HEK293T (cell line): ENCODE measurements at places on chromosomes 7 and 10.

DNA sequence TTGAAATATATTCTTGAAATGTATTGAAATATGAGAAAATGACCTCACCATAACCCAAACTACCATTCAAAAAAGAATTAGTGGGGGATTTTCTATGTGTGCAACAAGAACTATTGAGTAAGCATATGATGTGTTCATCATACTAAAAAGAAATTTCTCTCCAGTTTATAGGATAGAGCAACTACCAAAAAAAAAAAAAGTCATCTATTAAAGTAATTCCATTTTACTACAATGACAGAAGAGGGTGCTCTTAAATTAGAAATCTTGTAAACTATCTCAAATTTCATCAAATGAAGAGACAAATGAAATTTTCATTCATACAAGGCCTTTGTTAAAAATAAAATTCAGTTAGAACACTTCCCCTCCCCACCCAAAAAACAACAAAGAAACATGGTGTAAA lies 195.4 kb upstream of the PLXDC2 start:
- no peak for DNase-seq

DNA sequence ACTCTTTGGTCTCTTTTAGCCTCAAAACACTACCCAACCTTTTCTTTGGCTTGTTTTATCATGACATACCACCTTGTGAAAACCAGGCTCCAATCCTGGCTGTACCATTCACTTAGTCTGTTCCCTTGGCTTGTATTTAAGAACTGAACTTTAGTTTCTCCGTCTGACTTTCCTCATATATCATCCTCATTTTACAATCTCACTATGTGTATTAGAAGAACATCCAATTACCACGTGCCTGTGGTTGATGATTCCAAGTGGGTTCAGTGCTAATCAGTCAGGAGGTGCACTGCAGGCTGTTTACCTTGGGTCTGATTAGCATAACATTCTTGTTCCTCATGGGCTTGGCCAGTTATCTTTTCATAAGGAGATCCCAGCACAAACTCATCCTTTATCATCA lies 144.8 kb upstream of the KLF14 start:
- no peak for DNase-seq

GRCh38 chr10:97922022-97922758 lies 72.5 kb downstream of the GOLGA7B start:
- no peak for DNase-seq

DNA sequence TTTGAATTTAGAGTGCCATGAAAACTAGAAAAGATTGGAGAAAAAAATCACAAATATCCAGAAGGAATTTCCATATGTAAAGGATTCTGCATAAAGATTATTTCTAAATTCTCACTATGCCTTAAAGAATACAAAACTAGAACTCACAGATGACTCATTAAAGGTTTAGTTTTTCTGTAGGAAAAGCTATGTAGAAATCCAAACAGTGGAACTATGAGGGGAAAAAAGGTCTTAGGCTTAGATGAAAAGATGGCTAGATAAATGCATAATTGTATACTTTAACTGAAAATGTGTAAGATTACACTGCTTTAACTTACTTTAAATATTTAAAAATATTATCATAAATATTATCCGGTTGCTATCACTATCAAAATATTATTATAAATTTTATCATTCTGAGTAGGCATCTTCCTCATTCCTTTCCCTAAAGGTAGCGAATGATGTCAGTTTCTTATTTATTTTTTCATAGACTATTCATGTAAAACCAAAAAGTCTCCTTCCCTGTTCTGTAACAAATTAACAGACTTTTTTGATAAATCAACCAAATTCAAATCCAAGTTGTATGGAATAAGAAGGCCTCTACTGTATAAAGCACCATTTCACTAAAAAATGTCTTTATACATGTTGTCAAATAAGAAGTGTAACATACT lies 69.1 kb upstream of the COMTD1 start:
- no peak for DNase-seq

GRCh38 chr7:73954181-73954580 lies 73.8 kb upstream of the ELN start:
- no peak for DNase-seq

GRCh38 chr7:27940341-27940740 lies 200.4 kb downstream of the TAX1BP1 start:
- no peak for DNase-seq
